Stimulated activated CD4-positive, alpha-beta T cell treated with anti-CD3 and anti-CD28 coated beads, Interleukin-2, amount 100 ng/mL, for 48 hours (primary cell): ENCODE measurements at places on chromosomes 16 and 17.

- DNase-seq = no peak
Measured at GRCh38 chr16:84927621-84928591, 83.4 kb downstream of the ZDHHC7 start.

GRCh38 chr17:7932949-7933348 lies 943 bp downstream of the CNTROB start:
- no peak for DNase-seq

- DNase-seq = no peak
Measured at GRCh38 chr17:63601439-63602371, 1.0 kb downstream of the TACO1 start.

DNA sequence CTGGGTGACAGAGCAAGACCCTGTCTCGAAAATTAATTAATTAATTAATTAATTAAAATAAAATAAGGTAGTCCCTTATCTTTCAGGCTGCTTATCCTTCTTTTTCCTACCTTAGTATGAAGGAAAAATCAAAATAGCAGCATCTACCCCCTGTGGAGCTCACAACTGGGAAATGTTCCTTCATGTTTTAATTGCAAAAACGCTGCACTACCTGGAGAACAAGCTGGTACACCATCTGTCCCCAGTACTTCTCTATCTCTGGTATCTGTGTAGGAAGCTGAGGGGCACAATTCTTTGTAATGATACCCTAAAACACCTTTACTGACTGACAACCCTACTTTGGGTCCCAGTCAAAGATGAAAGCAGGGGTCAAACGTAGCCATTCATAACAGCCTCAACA lies 55.1 kb upstream of the MNT start:
- DNase-seq = no peak

DNA sequence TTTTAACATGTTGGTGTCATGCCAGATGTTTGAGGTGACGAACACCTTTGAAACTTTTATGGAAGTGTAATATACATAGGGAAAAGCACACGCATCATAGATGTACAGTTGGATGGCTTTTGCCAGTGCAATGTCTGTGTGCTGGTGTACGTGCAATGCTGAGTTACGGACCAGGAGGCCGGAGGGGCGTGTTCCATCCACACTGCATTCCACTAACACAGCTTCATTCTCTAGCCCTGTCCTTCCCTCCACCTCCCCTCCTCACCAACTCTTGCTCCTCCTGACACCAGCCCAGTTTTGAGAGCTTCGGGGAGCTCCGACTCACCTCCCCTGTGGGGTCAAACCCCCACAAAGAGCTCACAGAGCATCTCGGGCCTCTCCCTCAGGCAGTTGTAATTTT lies 358.8 kb downstream of the C16orf95 start:
- no peak for DNase-seq

GRCh38 chr17:50473901-50474300 lies 4.8 kb upstream of the RSAD1 start:
- DNase-seq = no peak

- no peak for DNase-seq
Measured at GRCh38 chr17:27778183-27778582, 22.1 kb downstream of the NOS2 start.

- no peak for DNase-seq
Measured at GRCh38 chr16:3008690-3009037, 4.1 kb upstream of the CLDN9 start.

DNA sequence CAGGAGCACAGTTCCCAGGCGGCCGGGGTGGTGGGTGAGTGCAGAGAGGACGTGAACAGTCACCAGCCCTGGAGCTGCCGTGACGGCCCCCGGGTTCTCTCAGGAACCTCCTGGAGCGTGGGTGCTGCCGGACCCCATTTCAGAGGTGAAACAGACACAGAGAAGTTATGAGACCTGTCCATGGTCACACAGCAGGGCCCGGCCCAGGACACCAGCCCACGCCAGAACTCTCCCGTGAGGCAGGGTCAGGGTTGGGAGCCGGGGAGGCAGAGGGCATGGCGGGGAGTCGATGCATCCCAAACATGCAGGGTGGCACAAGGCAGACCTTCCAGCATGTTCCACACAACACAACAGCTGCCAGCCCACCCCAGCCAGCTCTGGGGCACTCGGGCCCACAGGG lies 3.8 kb upstream of the PVALEF start:
- no peak for DNase-seq

DNA sequence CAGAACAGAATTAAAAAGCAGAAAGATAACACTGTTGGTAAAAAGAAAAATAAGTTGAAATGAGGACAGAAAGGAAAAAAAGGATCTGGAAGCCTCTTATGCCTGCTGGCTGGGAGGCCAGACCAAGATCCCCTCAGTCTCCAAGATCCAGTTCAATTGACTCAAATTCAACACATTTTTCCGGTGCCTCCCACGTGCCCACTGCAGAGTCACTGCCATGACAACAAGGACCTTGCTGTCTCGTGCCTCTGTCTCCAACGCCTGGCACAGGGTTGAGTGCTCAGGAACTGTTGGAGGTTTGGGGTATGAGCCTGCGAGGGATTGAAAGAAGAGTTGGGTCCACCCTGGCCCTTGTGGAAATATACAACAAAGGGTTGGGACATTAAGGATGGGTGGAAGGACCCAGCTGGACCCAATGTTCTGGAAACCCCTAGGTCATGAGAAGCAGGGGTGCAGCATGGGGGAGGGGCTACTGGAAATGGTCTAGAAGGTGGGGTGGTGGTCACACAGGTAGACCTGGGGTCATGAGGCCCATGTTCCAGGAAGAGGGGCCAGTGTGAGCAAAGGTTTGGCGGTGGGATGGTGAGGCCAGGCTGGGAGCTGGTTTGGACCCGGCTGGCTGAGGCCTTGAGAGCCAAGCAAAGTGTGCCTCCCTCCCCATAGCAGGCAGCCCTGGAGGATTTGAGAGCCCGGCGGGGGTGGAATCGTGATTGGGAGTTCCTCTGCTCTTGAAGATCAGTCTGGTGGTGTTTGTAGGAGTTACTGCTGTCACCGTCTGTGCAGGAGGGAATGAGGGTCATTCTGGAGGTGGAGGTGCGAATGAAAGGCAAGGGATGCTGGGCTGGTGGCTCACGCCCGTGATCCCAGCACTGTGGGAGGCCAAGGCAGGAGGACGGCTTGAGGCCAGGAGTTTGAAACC lies 1.3 kb downstream of the IL34 start:
- no peak for DNase-seq

- DNase-seq = peak; percentile 59
Measured at GRCh38 chr16:85612801-85613603, at the start of gene GSE1. TSS of gene GSE1 (plus strand) at chr16:85613322. CDS start at chr16:85613392, 70 bp downstream.

- no peak for DNase-seq
Measured at GRCh38 chr17:56718515-56718914, 115.2 kb downstream of the C17orf67 start.

GRCh38 chr16:51166541-51166940 lies 15.5 kb upstream of the SALL1 start:
- no peak for DNase-seq

- DNase-seq = peak; percentile 42
Measured at GRCh38 chr17:59620518-59621259, 994 bp downstream of the CLTC start.

DNA sequence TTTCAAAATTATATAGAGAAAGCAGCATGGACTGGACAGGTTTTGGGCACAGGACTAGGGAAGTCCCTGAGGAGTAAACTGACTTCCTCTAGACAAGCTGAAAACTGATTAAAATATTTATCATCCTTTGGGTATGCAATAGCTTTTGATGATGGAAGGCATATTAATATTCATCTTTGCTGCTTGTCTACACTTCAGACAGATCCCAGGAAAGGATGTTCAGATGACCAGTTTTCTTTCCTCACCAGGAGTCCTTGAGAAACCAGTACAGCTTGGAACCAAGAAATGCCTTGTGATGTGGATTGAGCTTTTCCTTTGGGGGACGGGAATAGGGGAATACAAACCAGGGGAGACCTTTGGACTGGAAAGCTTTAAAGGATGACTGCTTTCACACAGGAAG lies 195.5 kb downstream of the FTO start:
- no peak for DNase-seq

- no peak for DNase-seq
Measured at GRCh38 chr17:8149419-8150193, 2.6 kb downstream of the PER1 start.

DNA sequence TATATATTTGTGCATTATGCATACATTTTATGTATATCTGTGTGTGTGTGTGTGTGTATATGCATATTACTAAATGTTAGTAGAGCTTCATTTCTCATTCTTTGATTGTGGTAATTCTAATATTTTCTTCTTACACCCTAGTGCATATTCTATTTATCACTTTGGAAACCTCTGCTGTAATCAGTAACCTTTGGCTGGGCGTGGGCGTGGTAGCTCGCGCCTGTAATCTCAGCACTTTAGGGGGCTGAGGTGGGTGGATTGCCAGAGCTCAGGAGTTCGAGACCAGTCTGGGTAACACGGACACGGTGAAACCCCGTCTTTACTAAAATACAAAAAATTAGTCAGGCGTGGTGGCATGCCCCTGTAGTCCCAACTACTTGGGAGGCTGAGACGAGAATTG lies 26.9 kb downstream of the CPSF4L start:
- DNase-seq = no peak

DNA sequence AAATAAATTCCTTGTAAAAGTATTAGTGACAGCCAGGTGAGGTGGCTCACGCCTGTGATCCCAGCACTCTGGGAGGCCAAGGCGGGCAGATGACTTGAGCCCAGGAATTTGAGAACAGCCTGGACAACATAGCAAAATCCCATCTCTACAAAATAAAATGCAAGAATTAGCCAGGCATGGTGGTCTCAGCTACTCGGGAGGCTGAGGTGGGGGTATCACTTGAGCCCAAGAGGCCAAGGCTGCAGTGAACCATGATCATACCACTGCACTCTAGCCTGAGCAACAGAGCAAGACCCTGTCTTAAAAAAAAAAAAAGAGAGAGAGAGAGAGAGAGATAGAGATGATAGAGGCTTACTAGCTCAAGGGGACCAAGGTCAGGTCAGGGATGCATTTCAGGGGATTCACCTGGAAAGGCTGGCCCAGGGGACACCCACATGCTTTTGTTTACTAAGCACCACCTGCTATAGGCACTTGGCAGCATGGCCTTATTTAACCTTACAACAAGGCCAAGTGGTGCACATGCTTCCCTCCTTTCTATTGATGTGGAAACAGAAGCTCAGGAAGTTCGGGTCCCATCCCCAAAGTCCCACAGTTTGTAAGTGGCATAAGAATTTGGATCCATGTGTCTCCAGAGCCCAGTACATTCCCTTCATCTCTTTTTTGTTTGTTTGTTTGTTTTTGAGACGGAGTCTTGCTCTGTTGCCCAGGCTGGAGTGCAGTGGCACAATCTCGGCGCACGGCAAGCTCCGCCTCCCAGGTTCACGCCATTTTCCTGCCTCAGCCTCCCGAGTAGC lies 12.4 kb upstream of the SRCIN1 start:
- DNase-seq = no peak

GRCh38 chr16:35431829-35432663 lies 1972.6 kb downstream of the TP53TG3F start:
- DNase-seq = peak; percentile 1

GRCh38 chr17:48927978-48928745 lies 16.5 kb downstream of the SNF8 start:
- no peak for DNase-seq

GRCh38 chr16:3755249-3755648 lies 37.9 kb upstream of the TRAP1 start:
- DNase-seq = no peak

GRCh38 chr17:82358465-82359350 lies at the start of gene TEX19:
TSS of gene TEX19 (plus strand) at chr17:82359247. CDS start at chr17:82362151, 2,904 bp downstream.
- DNase-seq = no peak

DNA sequence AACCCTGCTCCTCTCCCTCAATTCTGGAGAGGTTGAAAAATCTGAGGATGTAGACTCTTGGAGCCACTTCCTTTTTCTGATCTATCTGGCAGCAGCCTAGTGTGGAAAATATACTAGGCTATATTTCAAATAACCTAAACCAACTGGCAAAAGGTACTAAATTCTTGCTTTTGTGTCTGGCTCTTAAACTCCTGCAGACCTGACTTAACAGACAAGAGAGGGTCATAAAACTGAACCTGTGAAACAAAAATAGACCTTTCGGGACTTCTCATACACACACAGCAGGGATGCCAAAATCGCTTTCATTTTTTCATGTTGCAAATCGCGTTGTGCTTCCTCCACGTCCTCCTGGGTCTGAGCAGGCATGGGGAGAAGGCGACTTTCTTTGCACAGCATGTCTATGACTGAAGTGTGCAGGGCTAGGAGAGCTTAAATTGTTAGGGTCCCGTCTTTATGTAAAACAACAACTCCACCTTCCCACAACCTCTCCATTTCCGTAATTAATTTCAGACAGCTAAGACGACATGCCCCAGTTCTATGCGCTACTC lies 520.7 kb upstream of the PSMD7 start:
- no peak for DNase-seq

- no peak for DNase-seq
Measured at GRCh38 chr16:66273644-66274334, 92.7 kb upstream of the CDH5 start.

GRCh38 chr17:4747847-4748246 lies 8.1 kb upstream of the CXCL16 start:
- DNase-seq = no peak

DNA sequence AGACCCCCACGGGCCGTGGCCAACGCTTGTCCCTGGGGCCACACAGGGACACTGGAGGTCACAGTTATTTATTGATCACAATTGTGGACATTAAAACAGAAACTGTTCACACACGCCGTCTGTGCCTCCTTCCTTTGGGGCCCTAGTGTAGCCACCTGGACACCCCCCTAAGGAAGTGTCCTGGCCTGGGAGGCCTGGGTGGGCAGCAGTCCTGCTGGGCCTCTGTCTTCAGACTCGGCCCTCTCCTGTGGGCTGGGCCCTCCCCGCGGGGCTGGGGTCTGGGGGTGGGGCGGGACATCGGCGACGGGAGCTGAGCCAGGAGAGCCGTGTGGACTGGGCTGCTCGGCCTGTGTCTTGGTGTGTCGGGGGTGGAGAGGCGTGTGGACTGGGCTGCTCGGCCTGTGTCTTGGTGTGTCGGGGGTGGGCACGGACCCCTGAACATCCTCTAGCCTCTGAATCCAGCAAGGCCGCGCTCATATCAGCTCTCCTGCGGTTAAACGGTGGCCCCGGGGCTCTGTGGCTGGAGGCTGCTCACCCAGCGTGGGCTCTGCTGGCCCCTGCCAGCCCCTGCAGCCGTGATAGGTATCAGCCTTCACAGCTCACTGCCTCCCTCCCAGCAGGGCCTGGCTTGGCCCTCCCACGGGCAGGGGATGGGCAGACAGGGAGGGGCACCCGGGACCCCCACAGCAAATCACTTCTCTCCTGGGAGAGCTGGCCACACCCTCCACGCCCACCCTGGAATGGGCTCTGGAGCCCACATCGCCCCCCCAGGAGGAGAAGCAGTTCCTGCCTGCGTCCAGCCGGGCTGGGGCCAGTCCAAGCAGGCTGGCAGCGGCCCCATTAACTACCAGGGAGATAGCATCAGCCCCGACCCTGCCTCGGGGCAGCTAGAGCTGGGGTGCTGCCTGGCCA lies 1.1 kb upstream of the NHLRC4 start:
- DNase-seq = no peak

GRCh38 chr16:56191156-56191815 lies at the start of gene GNAO1:
TSS of gene GNAO1 (plus strand) at chr16:56191489. CDS start at chr16:56192236, 747 bp downstream.
- no peak for DNase-seq

GRCh38 chr16:51759999-51760398 lies 608.9 kb upstream of the SALL1 start:
- no peak for DNase-seq

- DNase-seq = no peak
Measured at GRCh38 chr17:76554131-76554530, 14.3 kb downstream of the PRCD start.

GRCh38 chr16:82182266-82183003 lies 12.4 kb upstream of the MPHOSPH6 start:
- DNase-seq = no peak

GRCh38 chr16:64047878-64048277 lies 1074.0 kb downstream of the CDH11 start:
- no peak for DNase-seq

- DNase-seq = no peak
Measured at GRCh38 chr17:4425398-4425797, 8.3 kb upstream of the SPNS3 start.
